ENCODE measurements at places on chromosomes 13 and 19.

- DNase-seq = no peak
Measured at GRCh38 chr19:30017172-30017571, 75.1 kb downstream of the URI1 start.

DNA sequence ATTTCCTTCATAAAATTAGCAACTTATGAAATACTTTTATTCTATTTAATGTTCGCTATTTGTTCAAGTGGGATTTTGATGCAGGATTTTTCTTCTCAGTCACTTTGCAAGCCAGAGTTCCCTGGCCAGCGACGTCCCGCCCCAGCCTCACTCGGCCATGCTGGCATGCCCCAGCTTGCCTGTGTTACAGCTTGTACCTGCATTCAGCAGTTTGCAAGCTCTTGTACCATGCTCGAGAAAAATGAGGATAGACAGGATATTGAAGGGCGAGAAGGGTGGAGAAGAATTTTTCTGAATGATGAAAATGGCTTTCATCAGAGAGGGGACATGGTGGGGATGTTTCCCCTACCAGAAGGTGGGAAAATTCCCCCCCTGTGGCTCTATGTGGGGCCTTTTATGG, 2180.2 kb upstream of the PCDH20 start:
- no peak for DNase-seq

DNA sequence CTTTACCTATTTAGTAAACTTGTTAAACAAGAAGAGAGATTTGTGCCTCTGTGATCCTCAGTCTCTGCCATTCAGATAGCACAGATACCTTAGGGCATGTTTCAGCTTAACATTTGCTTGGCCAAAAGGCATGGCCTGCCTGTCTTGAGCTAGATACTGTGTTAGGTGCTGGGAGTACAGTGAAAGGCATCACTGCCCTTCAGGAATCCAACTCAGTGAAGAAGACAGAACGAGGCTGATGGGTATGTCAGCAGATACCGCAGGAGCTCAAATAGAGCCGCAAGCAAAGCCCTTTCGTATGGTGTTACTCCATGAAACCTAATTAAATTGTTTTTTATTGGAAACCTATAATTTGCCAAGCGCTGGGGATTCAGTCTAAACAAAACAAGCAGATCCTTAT, 12.9 kb downstream of the ZNF507 start:
- DNase-seq = no peak

GRCh38 chr13:35549481-35549880, 73.0 kb upstream of the MAB21L1 start:
- peak; percentile 46 for DNase-seq

- DNase-seq = no peak
Measured at GRCh38 chr13:51243832-51244231, 21.6 kb downstream of the FAM124A start.

- DNase-seq = peak; percentile 70
Measured at GRCh38 chr13:113742000-113742441, 17.0 kb upstream of the TMEM255B start.

GRCh38 chr13:96809366-96810096, 184.7 kb downstream of the OXGR1 start:
- DNase-seq = no peak

GRCh38 chr19:6098574-6098973, 11.7 kb downstream of the RFX2 start:
- DNase-seq = no peak

- peak; percentile 61 for DNase-seq
Measured at GRCh38 chr19:17235300-17235970, 9.4 kb downstream of the OCEL1 start.

DNA sequence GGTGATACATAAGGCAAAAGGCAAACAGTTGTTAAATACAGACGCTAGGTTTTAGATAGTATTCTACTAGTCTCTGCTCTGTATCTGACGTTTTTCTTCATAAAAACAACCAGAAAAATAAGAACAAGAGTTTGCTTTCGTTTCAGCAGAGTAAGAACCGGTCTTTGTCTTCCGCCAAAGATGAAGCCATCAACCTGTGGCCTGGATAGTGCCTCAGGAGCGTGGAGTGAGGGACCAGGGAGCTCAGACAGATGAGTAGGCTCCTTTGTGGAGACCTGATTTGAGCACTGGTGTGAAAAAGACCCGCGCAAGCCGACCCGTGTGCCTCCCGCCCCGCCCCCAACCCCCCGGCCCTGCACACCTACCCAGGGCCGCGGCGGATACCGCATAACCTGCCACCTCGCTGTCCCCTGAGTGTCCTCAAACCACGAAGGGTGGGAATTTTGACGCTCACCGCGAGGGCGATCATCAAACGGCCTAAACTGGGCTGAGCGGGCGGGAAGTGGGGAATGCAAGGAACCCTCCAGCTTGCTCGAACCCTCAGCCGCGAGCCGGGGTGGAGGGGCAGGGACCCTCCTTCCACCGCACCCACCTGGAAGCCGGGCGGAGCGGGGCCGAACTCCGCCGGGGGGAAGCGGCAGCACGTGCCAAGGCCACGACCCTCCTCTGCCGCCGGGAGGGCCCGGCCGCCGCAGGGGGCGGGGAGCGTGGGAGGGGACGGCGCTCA, 866 bp upstream of the LMO7 start:
- no peak for DNase-seq

DNA sequence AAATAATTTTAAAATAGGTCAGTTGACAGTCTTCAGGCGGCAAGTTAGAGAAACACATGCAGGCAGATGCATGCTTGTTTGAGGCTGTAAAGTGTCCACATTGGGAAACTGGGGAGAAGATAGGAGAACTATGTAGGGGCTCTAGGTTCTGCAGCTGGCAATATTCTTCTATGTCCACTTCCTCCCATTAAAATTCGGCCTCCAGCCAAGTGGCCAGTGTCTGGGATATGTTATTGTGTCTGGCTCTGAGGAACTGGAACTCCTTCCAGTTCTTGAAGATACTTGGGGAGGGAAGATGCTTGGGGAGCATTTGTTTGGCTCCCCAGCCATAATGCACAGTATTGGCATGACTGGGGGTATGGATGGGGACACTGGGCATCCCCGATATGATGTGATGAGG, 20.9 kb upstream of the KLF2 start:
- DNase-seq = no peak

DNA sequence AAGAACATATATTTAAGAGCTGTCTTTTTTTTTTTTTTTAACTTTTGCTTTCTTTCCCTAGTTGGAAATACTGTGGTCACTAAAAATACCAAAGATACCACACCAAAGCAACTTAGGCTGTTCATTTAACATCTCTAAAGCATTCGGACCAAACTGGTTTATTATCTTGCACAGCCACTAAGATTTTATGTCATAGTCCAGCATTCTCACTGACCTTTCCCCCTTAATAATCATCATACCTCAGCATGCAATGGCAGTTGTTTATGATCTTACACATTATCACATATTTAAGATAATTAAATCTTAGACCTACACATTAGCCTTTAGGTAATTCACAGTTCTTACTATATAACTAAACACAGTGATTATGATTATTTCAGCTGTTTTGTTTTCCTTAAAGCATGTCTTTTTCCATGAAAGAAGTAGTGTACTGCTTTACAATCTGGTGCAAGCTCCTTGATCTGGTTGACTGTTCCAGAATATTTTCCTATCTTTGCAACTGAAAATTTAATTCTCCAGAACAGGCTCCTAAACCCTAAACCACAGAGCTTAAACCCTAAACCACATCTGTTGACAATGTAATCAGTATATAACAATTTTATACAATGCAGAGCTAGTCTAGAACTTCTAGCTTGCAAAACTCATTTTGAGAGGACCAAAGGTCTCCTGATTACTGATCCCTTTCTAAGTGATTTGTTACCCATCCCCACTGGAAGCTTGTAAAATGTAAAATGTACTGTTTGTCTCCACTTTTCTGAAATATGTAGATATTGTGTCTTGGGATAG, 74.2 kb downstream of the CDK8 start:
- peak; percentile 6 for DNase-seq

DNA sequence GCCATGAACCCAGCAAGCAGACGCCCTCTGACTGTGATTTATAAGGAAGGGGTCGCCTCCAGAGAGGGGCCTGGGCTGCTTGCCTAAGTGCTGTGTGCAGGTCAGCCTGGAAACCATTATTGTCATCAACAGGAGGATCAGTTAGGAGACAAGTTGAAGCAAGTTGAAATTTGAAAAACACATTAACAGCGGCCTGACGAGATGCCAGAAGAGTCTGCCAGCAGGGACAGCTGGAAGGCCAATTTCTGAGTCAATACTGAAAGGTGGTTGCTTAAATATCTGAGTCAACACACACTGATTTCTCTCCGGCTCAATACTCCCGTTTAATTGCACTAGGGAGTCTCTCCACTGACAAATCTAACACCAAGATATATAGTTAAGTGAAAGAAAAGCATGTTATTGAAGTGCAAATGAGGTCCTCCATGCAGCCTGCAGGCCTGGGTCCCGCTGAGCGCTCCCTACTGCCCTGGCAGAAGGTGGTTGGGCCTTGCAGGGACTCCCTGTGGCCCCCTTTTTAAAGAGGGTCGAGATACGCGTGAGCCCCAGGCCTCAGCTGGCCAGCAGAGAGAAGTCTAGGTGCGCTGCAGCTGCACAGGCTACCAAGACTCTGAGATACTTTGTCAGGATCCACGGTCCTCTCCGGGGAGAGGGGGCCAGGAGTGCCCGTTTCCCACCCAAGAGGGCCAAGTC, 91.1 kb downstream of the RNASEH2B start:
- DNase-seq = no peak

GRCh38 chr13:43156916-43157315, 133.5 kb downstream of the DNAJC15 start:
- no peak for DNase-seq

- no peak for DNase-seq
Measured at GRCh38 chr13:82749551-82749950, 1132.7 kb downstream of the SLITRK1 start.

- DNase-seq = no peak
Measured at GRCh38 chr13:41516166-41516565, 58.8 kb downstream of the RGCC start.

DNA sequence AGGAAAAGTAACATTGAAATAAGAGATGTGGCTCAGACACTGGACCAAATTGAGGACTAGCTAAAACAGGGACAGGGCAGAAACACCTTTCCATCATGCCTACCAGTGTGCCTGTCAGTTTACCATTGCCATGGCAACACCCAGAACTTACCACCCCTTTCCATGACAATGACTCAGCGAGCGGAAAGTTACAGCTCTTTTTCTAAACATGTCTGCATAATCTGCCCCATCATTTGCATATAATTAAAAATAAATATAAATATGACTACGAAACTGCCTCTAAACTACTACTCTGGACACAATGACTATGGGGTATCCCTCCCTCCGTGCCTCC, 96.0 kb downstream of the UBL3 start:
- peak; percentile 77 for DNase-seq

DNA sequence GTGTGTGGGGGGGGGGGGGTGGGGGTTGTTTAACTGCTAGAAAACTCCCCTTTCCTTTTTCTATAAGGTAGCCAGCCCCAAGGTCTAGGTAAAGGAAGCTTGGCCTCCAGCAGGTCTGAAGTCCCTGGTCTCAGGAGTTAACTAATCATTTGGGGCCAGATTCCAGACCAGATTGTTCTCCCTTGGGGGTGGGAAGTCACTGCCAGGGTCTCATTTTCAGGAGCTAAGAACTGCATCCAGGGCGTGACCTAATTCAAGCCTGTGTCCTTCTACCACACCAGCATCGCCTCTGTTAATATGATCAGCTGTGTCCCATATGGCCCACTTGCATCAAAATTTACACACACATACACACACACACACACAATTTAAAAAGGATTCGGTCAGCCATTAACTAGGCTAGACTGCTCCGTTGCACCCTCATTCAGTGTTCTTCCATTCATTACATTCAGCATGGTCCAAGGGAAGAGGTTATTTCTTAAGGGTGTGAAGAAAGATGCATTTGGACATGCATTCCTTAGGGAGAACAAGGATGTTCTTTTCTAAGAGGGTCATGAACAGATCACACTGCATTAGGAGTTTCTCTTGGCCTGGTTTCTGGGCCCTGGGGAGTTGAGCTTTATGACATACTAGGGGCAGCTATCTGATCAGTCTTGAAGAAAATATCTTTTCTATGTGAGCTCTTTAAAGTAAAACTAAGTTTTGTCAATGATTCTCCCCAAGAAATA, 91.0 kb downstream of the FGF14 start:
- no peak for DNase-seq

- no peak for DNase-seq
Measured at GRCh38 chr19:1318678-1319471, 33.2 kb downstream of the EFNA2 start.

GRCh38 chr13:106063591-106064313, 471.7 kb downstream of the EFNB2 start:
- DNase-seq = peak; percentile 11

- DNase-seq = no peak
Measured at GRCh38 chr19:4730740-4731171, 7.1 kb upstream of the DPP9 start.

DNA sequence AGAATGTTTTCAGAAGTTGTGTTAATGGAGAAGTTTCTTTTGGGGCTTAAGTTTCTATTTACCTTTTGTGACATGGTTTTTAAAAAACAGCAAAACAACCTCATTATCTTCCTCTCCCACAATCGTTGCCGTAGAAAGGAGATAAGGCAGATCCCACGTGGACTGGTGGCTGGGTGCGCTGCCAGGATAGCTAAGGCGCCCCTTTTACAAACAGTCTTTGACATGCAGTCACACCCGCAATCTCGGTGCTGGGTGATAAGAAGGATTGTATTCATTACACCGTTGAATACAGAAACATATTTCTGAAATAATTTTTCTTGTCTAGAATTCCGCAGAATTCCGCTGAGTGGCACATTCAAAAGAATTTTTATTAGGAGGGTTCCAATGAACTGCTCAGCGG, 271.1 kb downstream of the UQCRFS1 start:
- no peak for DNase-seq

- DNase-seq = no peak
Measured at GRCh38 chr19:32291876-32292275, 53.5 kb upstream of the ZNF507 start.

- no peak for DNase-seq
Measured at GRCh38 chr13:52736891-52737290, 2.7 kb downstream of the CNMD start.

GRCh38 chr19:53581871-53582279, 43.9 kb downstream of the ZNF331 start:
- DNase-seq = no peak

Measured in H4 (cell line).